NCI-H2029 treated with DMSO at 0.1 percent for 48 hours (cell line): ENCODE measurements at places on chromosomes 3 and 15.
A peak's percentile ranks its signal among the peaks of the same experiment; 100 is the strongest.

- no peak for DNase-seq
Observed at GRCh38 chr3:94291686-94292085, 228.8 kb downstream of the NSUN3 start.

GRCh38 chr15:73872346-73872745, 1.0 kb upstream of the TBC1D21 start:
- no peak for DNase-seq

DNA sequence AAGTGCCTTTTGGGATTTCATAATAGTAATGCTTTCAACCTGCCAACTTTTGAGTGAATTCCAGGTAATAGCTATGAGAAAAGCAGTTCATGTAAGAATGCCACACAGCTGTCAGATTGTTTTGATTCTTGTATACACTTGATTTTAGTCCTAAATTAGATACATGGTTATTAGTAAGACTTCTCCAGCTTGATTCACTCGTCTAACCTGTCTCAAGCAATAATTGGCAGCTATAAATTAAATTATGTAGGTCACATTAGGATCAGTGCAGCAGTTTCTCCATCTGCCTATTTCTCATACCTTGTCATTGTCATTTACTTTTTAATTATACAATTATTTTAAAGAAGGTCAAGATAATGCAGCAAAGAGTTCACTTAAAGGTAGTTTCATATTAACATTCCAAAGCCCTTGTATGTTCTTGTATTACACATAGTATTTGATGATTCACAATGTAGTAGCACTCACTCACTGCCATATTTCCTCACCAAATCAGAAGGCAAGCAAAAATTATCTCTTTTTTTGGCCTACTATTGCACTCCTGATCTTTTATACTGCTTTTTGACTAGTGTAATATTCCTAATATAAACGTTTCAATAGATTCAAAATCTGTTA, 10.9 kb upstream of the CRYBG3 start:
- DNase-seq: no peak

- no peak for DNase-seq
Observed at GRCh38 chr3:175093748-175094147, 234.6 kb downstream of the NAALADL2 start.

GRCh38 chr15:58510715-58511598, 79.2 kb downstream of the LIPC start:
- DNase-seq: no peak

GRCh38 chr3:9172851-9173321, 76.6 kb downstream of the SRGAP3 start:
- DNase-seq: peak; percentile 96

DNA sequence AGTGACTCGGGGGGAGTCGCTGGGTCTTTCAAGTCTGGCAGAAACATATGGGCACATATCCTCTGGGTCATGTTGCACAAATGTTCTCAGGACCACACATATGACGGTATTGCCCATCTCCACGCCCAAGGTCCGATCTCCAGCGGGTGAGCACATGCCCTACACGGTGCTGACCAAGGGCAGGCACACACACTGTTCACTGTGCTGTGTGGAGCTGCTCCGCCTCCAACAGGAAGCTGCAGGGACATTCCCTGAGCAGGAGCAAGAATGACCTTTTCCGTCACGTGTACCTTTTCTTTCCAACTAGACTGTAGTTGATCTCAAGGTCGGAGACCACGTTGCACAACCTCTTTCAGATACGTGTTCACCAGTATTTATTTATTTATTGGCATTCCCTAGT, 41.7 kb upstream of the B3GNT5 start:
- no peak for DNase-seq

GRCh38 chr3:46102059-46102779, 74.9 kb upstream of the XCR1 start:
- DNase-seq: no peak

DNA sequence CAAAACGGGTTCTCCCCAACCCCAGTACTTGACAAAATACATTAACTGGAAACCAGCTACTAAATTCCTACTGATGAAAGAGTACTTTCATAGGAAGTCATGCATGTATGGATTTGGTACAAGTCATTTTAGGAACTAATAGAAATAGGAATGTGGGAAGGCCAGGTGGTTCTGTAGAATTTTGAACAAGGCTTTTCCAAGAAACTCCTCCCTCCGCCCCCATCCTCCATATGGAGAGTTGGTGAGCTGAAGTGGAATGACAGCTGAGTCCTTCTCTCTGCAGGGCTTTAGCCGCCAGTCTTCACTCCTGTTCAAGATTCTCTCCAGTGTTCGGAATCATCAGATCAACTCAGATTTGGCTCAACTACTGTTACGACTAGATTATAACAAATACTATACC, 33.2 kb downstream of the TUBGCP4 start:
- no peak for DNase-seq

- DNase-seq: no peak
Observed at GRCh38 chr15:33440900-33441299, 130.1 kb downstream of the RYR3 start.

DNA sequence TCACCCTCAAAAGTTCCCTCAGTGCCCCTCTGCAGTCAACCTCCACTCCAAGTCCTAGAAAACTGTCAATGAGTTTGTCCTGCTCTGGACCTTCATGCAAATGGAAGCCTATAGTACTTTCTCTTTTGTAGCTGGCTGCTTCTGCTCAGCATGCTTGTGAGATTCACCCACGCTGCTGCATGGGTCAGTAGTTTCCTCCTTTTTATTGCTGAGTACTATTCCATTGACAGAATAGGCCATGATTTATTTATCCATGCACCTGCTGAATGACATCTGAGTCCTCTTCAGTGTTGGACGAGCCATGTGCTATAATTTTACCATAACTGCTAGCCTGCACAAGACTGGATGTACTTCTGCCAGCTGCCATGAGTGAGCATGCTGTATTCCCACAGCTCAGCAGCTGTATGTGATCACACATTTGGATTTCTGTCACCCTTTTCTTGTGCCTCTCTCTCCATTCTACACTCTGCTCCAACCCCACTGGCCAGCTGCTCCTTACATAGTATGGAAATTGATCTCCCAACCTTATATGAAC, 26.3 kb downstream of the CDCP1 start:
- peak; percentile 10 for DNase-seq

DNA sequence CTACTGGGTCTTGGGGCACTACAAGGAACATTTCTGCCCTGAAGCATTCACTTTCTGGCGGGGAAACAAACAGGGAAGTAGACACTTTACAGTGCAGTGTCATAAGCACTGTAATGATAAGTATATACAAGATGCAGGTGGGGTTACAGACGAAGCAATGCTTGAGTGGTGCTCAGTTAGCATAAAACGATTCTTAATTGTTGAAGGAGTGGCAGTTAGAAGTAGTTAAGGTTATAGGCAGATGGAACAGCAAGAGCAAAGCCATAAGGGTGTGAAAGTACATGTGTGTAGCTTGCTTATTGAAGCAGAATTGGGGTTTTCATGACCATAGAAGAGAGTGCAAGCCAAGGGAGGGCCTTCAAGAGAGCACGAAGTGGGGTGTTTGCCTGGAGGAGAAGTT, 46.2 kb downstream of the SLC25A26 start:
- no peak for DNase-seq

DNA sequence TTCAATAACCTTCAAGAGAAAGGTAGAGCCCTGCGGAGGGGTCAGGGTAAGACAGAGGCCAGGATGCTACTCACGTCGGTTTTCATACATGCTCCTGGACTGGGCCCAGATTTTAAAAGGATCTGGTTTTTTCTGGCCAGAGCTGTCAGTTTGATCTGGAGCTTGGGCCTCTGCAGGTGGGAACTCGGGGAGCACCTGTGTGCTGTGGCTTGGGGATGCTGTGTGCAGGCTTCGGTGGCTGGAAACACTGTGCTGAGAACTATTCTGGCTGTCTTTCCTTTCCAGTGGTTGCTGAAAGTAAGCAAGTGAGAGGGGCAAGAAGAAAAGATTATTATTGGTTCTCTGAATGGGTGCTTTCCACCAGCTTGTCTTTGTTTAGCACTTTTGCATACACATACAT, 647.6 kb downstream of the MAGI1 start:
- no peak for DNase-seq

GRCh38 chr15:31325595-31326155, 960 bp upstream of the KLF13 start:
- no peak for DNase-seq

DNA sequence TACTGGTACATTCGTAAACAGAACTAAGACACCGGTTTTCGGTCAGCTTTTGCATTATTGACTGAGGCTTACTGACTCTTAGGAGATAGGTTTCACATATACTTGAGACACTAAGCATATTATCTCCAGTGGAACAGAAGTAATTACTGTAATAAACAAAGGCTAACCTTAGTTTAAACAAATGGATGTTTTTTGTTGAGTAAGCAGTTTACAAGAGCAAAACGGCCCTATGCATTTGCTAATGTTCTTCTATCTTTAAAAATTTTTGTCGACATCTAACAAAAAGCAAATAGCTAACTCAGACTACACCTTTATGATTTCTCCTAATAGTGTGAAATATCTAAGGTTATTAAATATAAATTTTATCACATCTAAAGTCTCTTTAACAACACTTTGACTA, 664.5 kb downstream of the ROBO1 start:
- DNase-seq: no peak

GRCh38 chr3:98521897-98522543, 682 bp downstream of the CLDND1 start:
- DNase-seq: peak; percentile 2

DNA sequence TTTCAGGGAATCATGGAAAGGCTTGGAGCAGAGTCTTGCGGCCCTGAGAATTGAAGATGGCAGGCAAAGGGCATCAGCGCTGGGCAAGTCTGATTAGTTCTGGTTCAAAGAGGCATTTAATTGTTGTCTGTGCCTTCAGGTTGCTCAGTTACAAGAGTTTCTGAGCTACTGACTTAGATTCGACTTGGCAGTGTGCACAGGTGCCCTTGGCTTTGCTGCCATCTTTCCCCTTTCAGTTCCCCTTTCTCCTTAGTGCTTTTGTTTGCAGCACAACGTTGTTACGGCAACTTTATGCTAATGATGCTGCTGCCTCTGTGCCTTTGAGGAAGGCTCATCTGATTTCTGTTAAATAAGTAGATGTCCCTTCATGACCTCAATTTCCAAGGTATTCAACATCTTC, 12.5 kb downstream of the P2RY14 start:
- no peak for DNase-seq

DNA sequence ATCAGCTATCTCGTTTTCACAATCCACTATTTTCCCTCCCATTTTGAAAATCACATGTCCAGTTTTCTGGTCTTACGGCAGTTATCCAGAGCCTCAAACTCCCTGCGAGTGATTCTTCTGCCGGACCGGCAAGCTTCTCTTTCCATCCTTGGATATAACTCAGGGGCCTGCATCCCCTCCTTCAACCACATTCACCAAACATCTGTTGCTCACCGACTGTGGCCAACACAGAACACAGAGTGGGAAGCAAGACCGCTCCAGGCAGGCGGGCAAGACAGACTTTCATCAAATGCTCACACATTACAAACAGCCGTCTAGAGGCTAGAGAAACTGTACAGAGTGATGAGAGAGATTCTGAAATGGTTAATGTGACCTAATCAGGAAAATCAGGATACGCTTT, 7.6 kb upstream of the SLC12A8 start:
- no peak for DNase-seq

DNA sequence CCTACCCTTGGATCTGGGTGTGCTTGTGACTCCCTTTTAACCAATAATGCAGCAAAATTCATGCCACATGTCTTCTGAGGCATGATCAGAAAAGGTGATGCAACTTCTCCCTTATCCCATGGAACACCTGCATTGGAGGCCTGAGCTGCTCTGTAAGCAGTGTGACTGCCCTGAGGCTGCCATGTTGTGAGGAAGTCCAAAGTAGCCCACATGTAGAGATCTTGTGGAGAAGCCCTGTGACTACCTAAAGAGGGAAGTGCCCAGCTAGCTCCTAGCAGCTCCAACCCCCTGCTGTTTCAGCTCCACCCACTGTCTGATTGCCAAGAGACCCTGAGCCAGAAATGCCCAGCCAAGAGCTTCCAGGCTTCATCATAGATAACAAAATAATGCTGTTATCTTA, 6.4 kb upstream of the NR1D2 start:
- DNase-seq: no peak

- no peak for DNase-seq
Observed at GRCh38 chr3:65745306-65745705, 293.4 kb downstream of the MAGI1 start.

GRCh38 chr3:123657111-123657510, 72.3 kb upstream of the HACD2 start:
- DNase-seq: no peak

DNA sequence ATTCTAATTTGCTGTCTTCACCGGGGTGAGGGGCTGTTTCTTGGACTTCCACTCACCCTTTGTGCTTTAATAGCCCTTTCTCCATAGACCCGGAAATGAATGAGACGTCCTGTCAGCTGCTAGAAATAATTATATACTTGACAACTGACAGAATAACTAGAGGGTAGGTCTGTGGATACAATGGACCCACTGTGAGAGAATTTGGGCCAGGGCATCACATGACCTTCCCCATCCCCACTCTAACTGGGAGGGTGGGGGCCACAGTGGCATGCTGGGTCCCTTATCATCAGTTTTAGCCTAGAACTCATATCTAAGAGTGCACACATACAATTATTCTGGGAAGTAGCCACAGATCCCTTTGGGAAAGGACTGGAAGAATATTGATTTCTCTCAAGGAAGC, 25.9 kb upstream of the MINAR1 start:
- no peak for DNase-seq

- DNase-seq: no peak
Observed at GRCh38 chr15:78811124-78811824, at the start of gene ADAMTS7. ADAMTS7 (minus strand) TSS chr15:78811464; CDS start chr15:78811220, 244 bp downstream.

DNA sequence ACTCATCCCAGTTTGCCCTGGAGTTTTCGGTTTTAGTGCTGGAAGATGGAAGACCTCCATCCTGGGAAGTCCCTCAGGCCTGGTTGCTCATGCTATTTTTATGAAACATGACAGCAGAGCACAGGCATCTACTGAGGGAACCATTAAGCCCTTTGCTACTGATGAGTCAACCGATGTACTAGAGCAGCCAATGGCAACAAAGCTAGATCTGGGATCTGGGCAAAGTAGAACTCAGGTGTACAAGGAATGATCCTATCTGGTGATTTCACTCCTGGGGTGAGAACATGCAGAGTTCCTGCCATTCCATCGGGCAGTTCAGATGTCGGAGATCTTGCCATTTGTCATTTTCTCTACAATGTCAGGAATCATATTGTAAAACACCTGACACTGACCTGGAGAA, 166.2 kb upstream of the NSMCE3 start:
- no peak for DNase-seq

- DNase-seq: no peak
Observed at GRCh38 chr15:59366333-59367021, 6.2 kb downstream of the MYO1E start.

GRCh38 chr15:65344214-65344913, 33.4 kb downstream of the IGDCC3 start:
- no peak for DNase-seq

GRCh38 chr3:78697426-78697825, 1070.4 kb downstream of the ROBO1 start:
- no peak for DNase-seq

GRCh38 chr15:89917442-89918101, 4.8 kb upstream of the ARPIN start:
- no peak for DNase-seq

- DNase-seq: no peak
Observed at GRCh38 chr3:43515208-43515917, 106.4 kb downstream of the ANO10 start.

- DNase-seq: no peak
Observed at GRCh38 chr15:43519196-43519595, 1.8 kb downstream of the MAP1A start.
